ENCODE measurements at places on chromosomes 4 and X.

- DNase-seq = no peak
Measured at GRCh38 chrX:115713460-115713859, 152.5 kb downstream of the PLS3 start.

GRCh38 chr4:82560853-82561785 is 669 bp downstream of the TMEM150C start:
- DNase-seq = peak; percentile 3

- DNase-seq = no peak
Measured at GRCh38 chrX:19879735-19880378, 7.5 kb downstream of the SH3KBP1 start.

GRCh38 chrX:3176439-3176820 is 135.2 kb downstream of the ARSF start:
- DNase-seq = no peak

DNA sequence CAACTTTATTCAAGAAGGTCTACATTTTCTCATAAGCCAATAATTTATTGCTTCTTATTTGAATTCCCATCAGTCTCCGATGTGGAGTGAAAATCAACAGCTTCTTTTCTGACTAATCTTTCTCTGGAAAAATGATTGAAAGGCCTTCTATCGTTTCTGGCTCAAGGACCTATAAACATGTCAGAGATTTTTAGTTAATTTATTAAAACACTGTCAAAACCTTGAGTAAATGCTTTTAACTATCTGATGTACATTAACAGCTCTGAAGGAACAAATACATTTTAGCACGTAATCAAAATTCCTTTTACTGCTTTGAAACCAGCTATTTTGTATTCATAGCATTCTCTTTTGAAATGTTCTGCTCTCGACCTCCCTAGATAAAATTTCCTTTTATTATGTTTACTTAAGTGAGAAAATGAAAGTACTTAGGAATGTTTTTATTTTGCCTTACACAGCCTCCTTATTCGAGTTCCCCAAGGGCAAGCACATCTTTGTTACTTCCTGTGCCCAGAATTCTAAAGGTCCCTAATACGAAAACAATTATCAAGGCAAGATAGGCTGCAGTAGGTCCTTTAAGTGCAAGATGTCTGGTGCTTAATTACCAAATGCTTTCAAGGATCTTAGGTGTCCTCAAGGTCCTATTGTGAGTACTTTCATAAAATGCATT is 3.1 kb upstream of the ZFX start:
- DNase-seq = no peak

- DNase-seq = no peak
Measured at GRCh38 chr4:67051000-67051789, 494.1 kb downstream of the CENPC start.

GRCh38 chr4:148405161-148405893 is 36.9 kb downstream of the NR3C2 start:
- no peak for DNase-seq

- DNase-seq = no peak
Measured at GRCh38 chrX:113741744-113742143, 842.1 kb upstream of the HTR2C start.

DNA sequence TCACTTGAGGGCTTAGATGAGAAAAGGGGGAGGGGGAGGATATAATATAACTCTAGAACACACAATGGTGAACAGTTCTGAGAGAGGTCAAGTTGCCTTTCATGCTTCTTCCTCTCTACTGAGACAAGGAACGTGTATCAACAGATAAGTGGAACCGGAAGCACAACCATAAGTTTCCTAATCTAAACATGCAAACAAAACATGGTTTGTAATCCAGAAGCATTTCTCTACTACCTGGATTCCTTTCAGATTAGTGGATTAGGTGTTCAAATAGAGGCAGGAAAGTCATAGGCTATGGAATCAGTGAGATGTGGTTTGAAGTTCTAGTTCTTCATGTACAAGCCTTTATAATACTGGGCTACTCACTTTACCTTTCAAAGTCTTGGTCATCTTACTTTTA is 460.6 kb downstream of the IDS start:
- DNase-seq = no peak

- no peak for DNase-seq
Measured at GRCh38 chr4:148575577-148575976, 133.4 kb upstream of the NR3C2 start.

DNA sequence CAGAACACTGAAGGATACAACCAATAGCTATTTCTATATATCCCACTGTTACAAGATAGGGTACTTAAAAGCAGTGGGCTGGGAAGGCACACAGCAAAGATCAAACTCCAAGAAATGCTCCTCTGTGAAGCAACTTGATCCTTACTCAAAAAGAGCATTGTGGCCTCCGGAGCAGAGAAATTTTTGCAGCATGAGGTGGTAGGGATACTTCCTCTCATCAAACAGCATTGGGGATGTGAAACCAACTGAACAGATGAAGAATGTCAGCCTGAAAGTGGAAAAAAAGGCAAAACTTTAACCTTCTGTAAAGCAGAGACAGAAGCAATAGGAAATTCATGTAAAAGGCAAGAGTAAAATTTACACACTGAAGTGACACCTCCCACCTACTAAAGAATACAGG is 92.2 kb downstream of the HUWE1 start:
- DNase-seq = no peak

DNA sequence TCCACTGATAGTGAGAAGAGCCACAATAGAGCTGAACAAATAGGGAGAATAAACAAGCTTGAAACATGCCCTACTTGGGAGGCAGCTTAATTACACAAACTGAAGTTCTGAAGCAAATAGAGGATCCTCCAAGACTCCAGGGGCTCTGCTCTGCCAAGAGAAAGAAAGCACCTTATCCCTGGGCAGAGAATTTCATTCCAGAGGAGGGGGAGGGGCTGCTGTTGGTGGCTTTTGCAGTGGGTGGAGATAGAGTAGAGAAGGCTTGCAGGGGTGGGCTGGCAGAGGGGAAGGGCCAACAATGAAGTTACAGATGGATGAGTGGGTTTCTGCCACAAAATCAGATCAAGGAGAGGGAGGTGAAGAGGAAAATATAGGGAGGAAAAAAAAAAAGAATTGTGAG is 1.0 kb upstream of the LPAR4 start:
- no peak for DNase-seq

- no peak for DNase-seq
Measured at GRCh38 chr4:56655627-56656345, 25.3 kb downstream of the HOPX start.

- no peak for DNase-seq
Measured at GRCh38 chr4:40564815-40565483, 64.7 kb downstream of the RBM47 start.

GRCh38 chr4:187577941-187578480 is 417.6 kb upstream of the ZFP42 start:
- no peak for DNase-seq

DNA sequence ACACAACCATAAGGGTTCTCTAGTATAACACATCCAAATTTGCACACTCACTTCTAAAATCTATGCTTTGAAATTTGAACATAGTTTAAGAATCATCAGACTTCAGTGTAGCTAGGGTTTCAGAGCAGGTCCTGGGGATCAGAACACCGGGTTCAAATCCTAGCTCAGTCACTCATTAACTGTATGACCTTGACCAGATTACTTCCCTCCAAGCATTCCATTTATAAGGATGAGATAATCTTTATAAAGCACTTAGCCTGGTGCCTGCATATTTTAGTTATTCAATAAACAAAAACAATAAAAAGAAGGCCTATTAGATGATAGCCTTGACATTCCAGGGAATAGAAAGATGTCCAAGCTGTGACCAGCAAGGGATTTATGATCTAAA is 4.8 kb upstream of the STBD1 start:
- no peak for DNase-seq

DNA sequence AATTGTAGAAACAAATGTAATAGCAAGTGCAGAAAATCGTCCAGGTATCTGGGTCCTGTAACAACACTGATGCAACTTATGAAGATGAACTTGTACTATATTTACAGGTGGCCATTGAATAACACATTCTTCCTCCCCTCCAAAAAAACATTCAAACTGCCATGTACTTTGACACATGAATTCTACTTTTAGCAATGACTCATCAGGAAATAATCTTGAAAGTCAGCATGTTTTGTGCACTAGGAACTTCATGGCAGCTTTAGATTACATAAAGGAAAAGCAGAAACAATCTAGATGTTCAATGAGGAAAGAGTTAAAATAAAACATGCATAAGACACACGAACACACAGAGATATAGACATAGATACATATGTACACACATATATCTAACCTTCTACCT is 2.5 kb downstream of the PABPC1L2A start:
- DNase-seq = no peak

Measured in stimulated activated CD4-positive, alpha-beta T cell treated with anti-CD3 and anti-CD28 coated beads, Interleukin-4, amount 100 ng/mL, for 4 hours (primary cell).